Omental fat pad (tissue), 4 donors: ENCODE measurements at places on chromosomes 11 and 22.

DNA sequence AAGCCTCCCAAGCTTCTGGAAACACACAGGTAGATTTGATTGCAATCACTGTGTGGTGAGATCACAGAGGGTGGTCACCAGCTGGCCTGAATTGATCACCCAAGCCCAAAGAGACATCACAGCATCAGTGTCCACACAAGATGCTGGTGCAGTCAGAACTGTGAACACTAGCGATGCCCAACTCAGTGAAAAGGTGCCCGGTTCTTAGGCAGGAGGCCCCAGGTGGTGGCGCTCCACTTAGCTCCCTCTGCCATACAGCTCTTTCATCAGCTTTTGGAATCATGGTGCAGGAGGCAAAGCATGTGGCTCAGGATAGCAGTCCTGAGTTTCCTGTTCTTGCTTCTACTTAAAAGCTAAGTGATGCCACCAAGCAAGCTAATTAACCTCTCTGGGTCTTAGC lies 11.1 kb downstream of the DGCR2 start:
- no peak for DNase-seq

DNA sequence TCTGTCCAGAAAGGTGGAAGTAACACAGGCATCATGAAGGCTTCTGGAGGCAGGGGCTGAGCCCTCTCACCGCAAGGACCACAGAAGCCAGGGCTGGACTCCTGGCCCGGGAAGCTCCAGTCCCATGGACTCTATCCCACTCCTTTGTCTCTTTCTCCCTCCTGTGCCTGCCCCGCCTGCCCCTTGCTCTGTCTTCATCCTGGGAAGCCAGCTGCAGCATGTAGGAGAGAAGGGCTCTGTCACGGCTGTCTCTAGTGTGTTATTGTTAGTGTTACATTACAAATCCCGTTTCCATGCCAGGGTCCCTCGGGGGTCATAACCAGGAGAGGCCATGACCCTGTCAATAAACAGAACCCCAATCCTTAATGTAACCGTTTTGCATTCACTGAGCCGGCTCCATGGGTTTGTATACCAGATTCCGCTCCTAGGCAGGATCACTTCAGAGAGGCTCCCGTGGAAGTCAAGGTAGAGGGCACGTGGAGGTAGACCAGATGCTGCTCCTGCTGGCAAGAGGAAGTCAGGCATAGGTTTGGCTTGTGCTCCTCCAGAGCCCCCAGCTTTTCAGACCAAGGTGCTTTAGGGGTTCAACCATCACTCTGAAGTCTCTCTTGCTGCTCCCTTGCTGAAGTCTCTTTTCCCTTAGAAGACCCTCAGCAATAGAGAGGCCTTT lies 293.2 kb downstream of the ETS1 start:
- DNase-seq = no peak

DNA sequence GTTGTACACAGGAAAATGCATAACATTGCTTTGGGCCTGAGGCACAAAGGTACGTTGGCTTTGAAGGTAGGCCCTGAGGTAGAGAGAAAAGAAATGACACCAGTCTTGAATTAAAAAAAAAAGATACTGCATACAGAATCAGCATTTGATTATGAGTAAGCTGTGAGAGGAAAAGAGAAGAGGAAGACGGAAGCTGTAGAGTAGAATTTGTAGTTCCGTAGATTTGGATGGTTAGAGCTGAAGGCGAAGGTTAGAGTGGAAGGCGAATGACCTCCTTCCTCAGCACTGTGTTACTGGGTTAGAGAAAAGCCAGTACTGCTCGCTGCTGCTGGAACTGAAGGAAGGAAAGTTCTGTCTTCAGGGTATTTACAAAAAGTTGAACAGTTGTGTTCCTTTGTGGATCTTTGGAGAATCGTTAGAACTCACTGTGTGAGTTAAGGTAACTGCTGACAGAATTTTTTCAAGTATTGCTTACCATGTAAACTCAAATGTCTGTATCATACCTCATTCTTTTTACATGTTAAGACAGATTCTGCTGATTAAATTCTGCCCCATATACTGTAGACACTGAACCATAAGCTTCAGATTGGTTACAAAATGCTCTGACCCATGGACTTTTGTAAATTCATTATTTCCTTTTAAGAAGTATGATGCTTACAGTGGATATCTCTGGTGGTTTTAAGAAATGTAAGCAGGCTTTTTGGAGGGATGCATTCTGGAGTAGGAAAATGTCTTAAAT lies 50.2 kb downstream of the MCAM start:
- DNase-seq = no peak

GRCh38 chr11:113305440-113306336 lies 8.7 kb upstream of the TTC12 start:
- peak; percentile 49 for DNase-seq

- no peak for DNase-seq
These were observed 176.7 kb downstream of the SOX6 start for GRCh38 chr11:16179676-16180075.

DNA sequence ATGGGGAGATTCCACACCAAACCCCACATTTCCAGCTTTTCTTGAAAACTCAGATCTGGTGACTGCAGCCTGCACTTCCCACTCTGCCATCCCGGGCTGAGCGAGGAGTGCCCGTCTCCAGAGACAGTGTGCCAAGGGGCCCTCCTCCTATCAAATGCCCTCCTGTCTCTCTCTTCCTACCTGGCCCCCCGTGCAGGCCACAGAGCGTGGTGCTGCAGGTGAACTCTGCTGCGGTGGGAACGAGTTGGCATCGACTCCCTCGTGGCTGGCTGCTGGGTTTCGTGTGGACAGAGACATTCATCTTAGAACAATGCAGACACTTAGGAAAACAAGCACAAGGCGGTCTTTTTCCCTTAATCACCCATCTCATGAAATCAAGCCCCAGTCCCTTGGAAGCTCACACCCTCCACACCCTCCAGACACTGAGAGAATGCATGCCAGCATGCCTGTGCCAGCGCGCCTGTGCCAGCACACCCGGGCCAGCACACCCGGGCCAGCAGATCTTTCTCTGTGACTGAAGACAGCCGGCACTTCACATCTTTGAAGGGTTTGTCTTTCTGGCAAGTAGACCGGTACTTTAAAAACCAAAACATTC lies 65.0 kb downstream of the PARVB start:
- no peak for DNase-seq

DNA sequence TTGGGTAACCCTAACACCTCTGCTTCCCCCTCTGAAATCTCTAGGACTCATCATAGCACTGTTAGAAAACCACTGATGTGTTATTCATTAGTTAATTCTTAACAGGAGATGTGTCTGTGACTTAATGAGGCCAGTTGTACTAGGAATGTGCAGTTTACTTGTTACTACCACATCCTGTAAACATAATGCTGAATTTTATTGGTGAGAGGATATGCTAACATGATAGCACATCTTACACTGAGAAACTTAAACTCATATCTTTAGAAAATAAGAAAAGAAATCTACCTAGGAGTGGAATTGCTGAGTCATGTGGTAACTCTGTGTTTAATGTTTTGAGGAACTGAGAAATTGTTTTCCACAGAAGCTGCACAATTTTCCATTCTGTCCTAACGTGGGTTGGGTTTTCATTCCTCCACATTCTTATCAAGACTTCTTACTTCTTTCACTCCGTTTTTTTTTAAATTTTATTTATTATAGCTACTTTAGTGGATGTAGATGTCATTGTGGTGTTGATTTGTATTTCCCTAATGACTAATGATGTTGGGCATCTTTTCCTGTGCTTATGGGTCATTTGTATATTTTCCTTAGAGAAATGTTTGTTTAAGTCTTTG lies 33.7 kb downstream of the RNF121 start:
- DNase-seq = no peak

DNA sequence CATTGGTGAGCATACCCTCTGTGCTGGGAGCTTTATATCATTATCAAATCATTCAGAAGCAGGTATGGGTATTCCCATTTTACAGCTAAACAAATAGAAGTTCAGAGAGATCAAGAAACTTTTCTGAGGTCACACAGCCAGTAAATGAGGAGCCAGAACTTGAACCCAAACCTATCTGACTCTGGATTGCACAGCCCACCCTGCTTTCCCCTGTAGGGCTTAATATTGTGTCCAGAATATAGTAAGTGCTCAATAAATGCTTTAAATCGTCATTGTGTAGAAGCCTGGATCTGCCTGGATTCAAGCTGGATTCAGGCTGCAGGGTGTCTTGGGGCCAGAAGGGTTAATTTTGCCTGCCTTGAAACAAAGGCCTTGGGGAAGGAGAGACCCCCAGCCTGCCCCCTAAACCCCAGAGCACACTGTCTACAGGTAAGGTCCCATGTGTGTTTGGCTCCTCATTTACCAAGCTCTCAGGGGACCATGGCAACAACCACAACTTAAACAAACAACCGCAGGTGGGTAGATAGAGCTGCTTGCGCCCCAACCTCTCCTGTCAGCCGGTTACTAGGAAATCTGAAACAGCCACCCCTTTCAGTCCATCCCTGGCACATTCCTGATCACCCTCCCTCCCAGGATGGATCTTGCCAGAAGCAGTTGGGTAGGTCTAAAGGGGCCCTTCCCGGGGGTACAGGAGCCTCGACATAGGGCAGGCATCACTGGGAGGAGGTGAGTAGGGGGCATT lies 3.0 kb upstream of the SEC14L3 start:
- DNase-seq = no peak
